Ascending aorta (tissue), 2 donors: ENCODE measurements at places on chromosomes 13 and 19.
A peak's percentile ranks its signal among the peaks of the same experiment; 100 is the strongest.

- no peak for DNase-seq
These were observed 1.7 kb downstream of the DPY19L3 start for GRCh38 chr19:32407004-32407992.

DNA sequence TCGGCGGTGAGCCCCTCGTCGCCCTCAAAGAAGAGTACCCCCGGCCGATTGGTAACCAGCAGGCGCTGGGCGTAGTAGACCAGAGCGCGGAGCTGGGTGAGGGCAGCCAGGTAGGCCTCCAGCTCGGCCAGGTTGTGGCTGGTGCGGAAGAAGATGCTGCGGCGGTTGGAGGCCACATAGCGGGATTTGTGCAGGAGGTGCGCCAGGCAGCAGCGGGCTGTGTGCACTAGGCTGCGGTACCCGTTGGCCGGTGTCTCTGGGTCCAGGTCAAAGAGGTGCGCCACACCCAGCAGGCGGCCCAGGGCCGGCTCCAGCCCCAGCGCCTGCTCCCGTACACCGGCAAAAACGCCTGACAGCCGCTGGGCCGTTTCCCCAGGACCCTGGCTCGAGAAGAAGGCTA is 16.8 kb downstream of the LIPE start:
- DNase-seq = no peak

DNA sequence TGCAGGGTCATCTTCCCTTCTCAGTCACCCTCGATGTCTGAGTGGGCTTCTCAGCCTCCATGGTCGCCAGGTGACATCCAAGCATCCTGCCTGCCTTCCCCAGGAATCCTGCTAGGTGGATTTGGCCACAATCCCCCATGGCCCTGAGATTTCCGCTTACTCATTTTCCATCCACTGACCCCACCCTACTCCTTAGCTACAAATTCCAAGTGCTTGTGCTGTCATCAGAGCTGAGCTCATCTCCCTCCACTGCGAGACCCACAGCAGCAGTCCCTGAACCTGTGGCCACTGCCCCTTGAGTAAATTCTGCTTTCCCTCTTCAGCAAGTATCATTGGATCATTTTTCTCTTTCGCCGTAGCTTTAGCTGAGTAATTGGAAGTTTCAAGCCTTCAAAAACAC is 90.5 kb upstream of the ANKRD10 start:
- no peak for DNase-seq

DNA sequence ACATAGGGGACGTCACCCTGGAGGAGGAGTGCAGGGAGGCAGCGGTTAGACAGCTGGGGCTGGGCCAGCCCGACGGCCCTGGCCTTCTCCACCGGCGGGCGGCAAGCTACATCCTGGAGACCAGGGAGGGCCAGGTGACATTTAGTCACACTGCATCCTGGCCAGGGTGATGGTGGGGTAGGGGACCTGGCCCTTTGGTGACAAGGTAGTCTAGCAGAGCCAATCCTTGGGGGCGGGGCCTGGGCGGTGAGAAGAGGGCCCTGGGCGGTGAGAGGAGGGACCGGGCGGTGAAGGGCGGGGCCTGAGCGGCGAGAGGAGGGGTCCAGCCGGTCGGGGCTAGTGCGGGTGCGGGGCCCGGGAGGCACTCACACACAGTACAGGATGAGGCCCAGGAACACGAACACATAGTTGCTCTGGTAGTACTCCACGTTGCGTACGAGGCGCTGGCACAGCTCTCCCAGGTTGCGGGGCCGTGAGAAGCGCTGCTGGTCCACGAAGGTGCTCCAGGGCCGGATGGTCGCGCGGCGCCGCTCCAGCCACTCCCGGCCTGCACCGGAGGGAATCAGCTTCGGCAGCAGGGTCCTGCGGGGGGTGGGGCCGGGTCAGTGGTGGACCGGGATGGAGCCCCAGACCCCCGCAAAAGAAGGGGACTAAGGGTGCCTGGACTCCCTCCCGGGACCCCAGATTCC is 610 bp downstream of the RABAC1 start:
- peak; percentile 66 for DNase-seq

DNA sequence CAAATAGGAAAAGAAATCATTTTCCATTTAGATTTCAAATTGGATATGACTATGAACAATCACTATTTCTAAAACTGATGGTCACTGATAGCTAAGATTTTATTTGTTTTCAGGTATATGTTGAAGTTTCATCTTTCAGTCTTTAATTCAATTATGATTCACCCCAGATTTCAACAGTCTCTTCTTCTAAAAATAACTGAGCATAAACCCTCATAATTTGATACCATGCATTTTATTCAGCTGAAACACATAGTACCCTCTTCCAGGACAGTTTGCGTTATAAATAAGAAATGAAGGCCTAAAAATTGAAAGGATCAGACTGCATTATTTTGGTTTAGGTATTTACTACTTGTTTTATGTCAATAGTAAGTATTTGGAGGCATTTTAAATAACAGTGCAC is 428.5 kb upstream of the NBEA start:
- no peak for DNase-seq

DNA sequence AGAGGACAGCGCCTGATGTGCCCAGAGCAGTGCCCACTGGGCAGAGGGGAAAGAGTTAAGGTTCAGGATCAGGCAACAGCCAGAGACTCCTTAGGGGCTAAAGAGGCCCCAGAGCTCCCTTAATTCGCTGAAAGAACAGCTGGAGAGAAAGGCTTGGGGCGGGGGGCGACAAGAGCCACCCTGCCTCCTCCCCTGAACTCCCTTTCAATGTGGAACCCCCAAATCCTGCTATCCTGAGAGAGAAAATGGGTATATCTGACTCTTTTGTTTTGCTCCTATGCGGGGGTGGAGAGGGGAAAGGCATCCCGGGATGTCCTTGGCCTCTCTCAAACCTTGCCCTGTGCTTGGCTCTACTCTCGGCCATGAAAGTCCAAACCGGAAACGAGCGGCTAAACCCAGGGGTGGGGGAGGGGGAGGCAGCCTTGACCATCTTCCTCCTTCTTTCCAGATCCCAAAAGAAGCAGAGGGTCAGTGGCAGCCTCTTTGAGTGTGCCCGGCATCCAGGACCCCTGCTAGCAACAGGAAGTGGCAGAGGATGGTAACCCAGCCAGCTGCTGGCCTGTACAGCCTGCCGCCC is 4.7 kb downstream of the PRKACA start:
- DNase-seq = no peak

GRCh38 chr19:45768655-45768983 is 433 bp downstream of the SIX5 start:
- no peak for DNase-seq

DNA sequence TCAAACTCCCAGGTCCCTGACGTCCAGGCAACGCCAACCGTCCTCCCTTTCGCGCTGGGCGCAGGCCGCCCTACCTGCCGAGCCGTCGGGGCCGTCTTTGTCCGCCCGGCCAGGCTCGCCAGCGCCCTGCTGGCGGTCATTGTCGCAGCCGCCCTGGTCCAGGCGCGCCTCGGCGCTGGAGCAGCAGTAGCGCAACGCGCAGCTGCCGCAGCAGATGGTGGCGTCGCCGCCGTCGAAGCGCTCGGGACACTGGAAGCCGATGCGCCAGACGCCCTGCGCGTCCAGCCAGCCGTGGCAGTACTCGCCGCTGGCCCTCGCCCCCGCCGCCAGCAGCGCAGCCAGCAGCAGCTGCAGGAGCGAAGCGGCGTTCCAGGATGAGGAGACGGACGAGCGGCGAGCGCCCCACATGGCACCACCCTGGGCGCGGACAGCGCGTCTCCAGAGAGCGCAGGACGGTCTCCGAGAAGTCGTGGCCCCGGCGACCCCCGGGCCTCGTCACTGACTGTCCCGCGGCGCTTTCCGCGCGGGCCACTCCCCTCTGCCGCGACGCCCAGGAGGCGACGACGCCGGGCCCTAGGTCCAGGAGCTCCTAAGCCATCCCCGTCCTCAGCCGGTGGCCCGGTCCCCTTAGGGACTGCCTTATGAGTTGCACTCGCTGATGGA is 1.1 kb downstream of the SHISA2 start:
- DNase-seq = no peak

GRCh38 chr13:47081246-47081645 is 184.4 kb upstream of the HTR2A start:
- DNase-seq = no peak

DNA sequence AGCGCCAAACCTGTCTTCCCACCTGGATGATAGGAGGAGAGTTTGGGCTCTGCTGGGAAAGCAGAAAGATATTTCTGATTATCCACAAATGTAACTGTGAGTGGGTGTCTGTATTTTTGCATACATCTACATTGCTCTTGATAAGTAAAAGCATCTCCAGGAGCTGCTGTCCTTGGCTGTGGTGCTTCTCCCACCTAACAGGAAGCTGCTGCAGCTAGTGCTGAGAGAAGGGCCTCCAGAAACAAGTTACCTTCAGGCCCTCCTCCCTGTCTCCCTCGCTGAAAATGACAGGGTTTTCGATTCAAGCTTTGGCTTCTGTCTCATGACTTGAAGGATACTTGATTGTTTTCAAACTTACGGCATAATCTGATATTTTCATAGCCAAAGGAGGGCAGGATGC is 90.1 kb downstream of the FOXO1 start:
- DNase-seq = no peak

GRCh38 chr19:44984005-44984404 is 17.3 kb upstream of the RELB start:
- DNase-seq = no peak

GRCh38 chr19:6988257-6988656 is 33.0 kb downstream of the MBD3L2B start:
- no peak for DNase-seq

DNA sequence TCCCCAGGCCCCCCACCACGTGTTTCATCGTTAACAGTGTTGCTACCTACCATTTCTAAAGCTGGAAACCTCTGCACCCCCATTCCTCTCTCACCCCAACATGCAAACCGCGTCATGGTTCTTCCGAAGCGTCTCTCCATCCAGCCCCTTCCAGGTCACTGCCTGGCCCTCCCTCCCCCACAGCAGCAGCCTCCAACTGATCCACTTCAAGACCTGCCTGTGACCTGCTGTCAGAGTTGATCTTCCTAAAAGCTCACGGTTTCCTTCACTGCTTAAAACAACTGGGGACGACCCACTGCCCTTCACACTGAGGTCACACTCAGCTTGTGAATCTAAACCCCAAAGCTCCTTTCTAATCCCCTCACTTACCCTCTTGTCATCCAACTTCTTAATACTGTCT is 47.7 kb downstream of the STK24 start:
- DNase-seq = no peak

GRCh38 chr13:73368608-73369007 is 309.8 kb downstream of the KLF5 start:
- no peak for DNase-seq

DNA sequence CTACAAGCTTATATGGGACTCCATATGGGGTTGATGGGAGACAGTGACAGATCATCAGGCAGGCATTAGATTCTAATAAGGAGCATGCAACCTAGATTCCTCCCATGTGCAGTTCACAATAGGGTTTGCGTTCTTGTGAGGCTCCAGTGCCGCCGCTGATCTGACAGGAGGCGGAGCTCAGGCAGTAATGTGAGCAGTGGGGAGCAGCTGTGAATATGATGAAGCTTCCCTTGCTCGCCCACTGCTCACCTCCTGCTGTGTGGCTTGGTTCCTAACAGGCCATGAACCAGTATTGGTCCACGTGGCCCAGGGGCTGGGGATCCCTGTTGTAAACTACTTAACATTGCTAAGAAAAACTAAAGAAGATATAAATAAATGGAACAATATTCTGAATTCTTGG is 378.4 kb downstream of the KCNRG start:
- DNase-seq = no peak

DNA sequence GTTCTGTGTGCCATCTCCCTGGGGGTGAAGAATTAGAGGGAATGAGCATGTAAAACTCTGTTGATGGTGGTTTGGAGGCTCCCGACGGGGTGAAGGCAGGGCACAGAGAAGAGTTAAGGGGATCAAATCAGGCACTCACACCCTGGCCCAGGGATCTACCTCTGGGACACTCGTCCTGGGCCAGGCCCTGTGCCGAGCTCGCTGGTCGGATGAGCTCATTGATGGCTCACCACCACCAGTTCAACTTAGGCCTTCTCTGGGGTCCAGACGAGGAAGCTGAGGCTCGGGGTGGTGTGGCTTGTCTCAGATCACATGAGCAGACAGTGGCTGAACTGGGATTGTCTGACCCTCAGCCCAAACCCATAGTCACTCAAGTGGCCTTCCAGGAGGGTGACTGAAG is 1.6 kb downstream of the NACC1 start:
- no peak for DNase-seq

DNA sequence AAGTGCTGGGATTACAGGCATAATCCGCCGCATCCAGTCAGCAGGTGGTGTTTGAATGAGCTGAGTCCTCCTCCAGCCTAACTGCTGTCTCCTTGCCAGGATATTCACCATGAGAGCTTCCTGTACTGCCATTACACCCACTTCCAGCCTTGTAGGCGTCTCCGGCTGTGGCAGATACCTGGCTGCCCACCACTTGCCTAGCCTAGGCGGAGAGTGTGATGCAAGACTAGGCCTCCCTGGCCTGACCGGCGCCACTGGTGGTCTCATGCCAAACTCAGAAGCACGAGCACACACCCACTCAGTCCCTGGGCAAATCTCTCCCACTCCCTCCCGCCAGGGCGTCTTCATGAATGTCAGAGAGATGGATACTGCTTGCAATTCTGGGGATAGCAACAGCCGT is 16.6 kb downstream of the IL12RB1 start:
- no peak for DNase-seq

DNA sequence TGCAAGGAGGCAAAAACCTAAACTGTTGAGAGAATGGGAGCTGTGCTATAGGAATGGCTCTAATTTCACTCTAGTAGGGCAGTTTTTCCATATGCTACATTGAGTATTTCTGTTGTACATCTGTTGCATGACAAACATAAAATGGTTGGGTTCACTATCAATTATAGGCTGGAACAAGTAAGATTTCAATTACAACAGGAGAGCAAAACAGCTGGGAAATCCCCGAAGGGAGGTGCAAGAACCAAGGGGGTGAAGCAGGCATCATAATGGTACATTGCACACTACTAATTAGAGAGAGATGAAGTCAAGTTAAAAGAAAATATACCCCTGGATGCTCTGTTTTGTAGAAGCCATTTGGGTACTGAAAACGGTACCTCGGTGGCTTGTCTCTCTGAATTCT is 389.5 kb downstream of the PCDH9 start:
- no peak for DNase-seq

- peak; percentile 94 for DNase-seq
These were observed 846 bp upstream of the PRKACA start for GRCh38 chr19:14118165-14119051.

DNA sequence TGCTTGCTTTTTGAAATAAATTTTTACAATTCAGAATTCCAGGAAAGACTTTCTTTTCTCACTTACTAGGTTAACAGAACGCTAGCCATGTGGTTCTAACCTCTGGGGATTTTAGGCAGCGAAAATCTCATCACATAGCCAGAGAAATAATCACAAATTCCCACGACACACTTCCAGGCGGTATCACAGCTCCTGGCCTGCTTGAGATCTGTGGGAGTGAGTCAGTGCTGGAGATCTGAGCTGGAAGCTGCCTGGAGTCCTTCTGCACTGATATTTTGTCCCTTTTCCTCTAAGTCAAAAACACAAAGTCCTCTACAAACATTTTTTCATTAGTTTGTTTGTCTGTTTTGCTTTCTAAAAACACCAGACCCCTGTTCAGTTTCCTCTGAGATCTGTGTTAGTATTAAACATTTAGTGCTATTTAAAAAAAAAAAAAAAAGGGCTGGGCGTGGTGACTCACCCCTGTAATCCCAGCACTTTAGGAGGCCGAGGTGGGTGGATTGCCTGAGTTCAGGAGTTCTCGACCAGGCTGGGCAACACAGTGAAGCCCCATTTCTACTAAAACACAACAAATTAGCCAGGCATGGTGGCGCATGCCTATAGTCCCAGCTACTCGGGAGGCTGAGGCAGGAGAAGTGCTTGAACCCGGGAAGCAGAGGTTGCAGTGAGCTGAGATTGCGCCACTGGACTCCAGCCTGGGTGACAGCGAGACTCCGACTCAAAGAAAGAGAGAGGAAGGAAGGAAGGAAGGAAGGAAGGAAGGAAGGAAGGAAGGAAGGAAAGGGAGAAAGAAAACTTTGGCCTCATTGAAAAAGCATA is 12.2 kb upstream of the UBE2L5 start:
- peak; percentile 80 for DNase-seq
